ENCODE measurements at places on chromosomes 11 and 22. TPM values are rescaled to one million over a fixed set of nuclear protein-coding genes. Genes with fewer than 3 reads are reported as not detected.

DNA sequence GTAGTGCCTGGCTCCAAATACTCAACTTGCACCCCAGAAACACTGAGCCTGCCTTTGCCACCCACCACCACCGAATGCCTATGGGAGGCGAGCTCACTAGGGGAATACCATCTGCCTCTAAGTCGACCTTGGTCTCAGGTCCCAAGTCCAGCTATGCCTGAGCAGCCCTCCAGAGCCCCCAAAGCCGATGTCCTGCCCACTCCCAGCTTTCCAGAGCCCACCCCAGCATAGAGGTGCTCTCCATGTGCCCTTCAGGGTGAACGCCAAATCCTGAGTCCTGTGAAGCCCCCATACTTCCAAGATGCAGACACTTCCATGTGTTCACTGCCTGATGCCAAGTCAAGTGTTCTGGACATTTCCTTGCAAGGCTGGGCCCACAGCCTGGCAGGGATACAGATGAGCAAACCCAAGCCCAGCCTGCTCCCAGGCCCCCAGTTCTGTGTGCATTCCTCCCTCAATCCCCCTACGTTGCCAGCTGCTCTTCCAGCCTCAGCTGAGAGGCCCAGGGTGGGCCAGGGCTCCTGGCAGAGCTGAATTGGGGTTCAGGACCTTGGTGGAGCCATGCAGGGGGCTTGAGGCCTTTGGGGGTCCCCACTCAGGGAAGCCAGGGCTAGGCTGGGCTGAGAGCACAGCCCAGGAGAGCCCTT is 2.6 kb upstream of the KMT5B start:
- DNase-seq = no peak

DNA sequence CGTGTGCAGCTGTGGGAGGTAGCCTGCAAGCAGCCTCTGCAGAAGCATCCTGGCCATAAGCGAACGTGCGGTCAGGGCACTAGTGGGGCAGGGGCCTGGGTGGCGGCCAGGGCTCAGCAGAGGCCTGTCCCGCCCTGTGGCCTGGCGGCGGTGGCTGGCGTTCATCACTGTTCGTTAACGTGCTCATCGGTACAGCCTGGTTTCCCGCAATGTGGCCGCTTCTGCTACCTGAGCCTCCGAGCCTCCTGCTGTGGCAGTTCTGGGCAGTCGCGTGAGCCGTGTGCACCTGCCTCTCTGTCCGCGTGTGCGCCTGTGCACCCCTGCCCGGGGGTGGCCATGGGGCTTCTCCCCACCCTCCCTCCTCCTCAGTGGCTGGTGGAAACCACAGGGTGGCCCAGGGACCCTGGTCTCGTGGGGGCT is 117.9 kb downstream of the KCNQ1OT1 start:
- DNase-seq = no peak

CNTF gene
- 1.0 TPM for polyA plus RNA-seq

DNA sequence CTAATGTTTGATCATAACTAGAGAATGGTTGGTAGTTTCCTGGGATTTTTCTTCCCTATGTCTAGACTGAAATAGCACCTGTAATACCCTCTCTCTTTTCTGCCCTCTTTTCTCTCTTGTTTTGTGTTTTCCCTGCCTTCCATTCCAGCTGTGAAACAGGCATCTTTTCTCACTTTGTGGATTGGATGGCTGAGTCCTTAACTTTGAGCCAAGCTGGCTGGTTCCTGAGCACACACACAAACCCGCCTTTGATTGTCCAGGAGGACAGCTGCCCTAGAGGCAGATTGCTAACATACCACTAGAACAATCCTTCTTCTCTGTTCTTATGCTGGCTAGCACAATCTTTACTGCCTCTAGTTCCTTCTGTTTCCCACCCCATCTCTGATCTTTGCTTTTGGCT is 17.7 kb downstream of the CTNND1 start:
- no peak for DNase-seq

GRCh38 chr22:20014526-20015186 is 2.0 kb downstream of the ARVCF start:
- no peak for DNase-seq

DNA sequence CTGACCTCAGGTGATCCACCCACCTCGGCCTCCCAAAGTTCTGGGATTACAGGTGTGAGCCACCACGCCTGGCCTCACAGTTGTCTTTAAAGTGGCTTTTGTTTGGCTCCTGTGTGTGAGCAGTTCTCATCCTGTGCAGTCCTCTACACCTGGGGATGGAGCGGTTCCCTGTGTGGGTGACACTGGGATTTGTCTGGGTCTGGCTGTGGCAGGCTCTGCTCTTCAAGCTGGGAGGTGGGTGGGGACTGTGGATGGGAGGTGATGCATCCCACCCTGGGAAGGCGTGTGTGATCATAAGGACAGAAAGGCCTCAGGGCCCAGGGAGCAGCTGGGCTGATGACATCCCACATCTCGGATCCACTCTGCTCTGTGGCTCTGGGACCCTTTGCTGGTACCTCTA is 1266.8 kb downstream of the BRD1 start:
- DNase-seq = no peak

DNA sequence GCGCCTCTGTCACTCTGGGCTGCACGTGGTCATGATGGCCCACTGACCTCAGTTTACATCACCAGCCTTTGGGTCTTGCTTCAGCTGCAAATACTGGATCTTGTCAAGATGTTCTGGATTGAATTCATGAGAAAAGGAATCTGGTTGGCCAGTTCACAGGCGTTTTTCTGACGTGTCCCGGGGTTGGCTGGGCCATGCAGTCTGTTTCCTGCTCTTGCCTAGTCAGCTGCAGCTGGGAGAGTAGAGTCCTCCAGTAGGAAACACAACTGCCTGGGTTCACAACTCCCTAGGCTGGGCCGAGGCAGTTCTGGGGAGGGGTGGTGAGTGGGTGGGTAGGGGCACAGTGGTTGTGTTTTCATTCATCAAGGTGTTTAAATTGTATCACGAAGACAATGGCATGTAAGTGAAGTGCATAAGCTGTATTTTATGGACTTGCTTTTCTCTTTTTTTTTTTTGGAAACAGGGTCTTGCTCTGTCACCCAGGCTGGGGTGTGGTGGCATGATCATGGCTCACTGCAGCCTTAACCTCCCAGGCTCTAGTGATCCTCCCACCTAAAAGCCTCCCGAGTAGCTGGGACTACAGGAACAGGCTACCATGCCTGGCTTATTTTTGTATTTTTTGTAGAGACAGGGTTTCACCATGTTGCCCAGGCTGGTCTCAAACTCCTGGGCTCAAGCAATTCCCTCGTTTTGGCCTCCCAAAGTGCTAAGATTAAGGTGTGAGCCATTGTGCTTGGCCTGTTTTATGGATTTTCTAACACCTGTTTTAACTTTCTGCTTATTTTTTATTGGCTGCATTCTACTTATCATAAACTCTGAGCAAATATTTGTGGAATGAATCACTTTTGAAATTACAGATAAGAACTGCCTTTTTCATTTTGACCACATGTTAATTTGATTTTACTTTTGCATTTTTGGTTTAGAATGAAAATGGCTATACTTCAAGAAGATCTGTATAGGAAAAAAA is 54.0 kb upstream of the PITPNB start:
- DNase-seq = no peak

OR10D3 gene
- not detected for polyA plus RNA-seq

RTN4RL2 gene
- polyA plus RNA-seq = 1.4 TPM

- DNase-seq = no peak
Observed at GRCh38 chr11:128942817-128943427, at the start of gene TP53AIP1. TSS of gene TP53AIP1 (minus strand) at chr11:128942871. CDS start at chr11:128937818, 5,053 bp downstream.

- peak; percentile 44 for DNase-seq
Observed at GRCh38 chr11:12411806-12412727, 34.7 kb downstream of the PARVA start.

RBMXL2 gene
- polyA plus RNA-seq = 0.11 TPM

- DNase-seq = no peak
Observed at GRCh38 chr11:57474017-57474802, 13.9 kb downstream of the RTN4RL2 start.

OR4A47 gene
- polyA plus RNA-seq = not detected

- peak; percentile 30 for DNase-seq
Observed at GRCh38 chr11:61828629-61829407, 718 bp downstream of the FADS2 start.

- no peak for DNase-seq
Observed at GRCh38 chr22:20402960-20403778, 9.2 kb downstream of the ZNF74 start.

FAM181B gene
- 2.3 TPM for polyA plus RNA-seq

KRTAP5-8 gene
- 0.75 TPM for polyA plus RNA-seq

LRP4 gene
- 26.4 TPM for polyA plus RNA-seq

CASP5 gene
- not detected for polyA plus RNA-seq

CLDN5 gene
- 24.5 TPM for polyA plus RNA-seq

GRCh38 chr11:93622043-93622442 is 39.4 kb upstream of the CEP295 start:
- DNase-seq = no peak

- DNase-seq = no peak
Observed at GRCh38 chr11:13052130-13052571, 43.0 kb downstream of the RASSF10 start.

GRCh38 chr11:113796663-113797259 is 17.2 kb downstream of the CLDN25 start:
- DNase-seq = no peak

GRCh38 chr11:124737638-124738305 is 2.0 kb upstream of the NRGN start:
- DNase-seq = no peak
